Caki2 (cell line): ENCODE measurements at places on chromosomes 2 and 18. TPM values are rescaled to one million over a fixed set of nuclear protein-coding genes. Genes with fewer than 3 reads are reported as not detected.

Gene PHOSPHO2
- 7.5 and 10.8 TPM in 2 replicates for total RNA-seq

Gene CCDC121
- 3.7 and 6.0 TPM in 2 replicates for total RNA-seq

Gene TANC1
- 7.8 and 9.7 TPM in 2 replicates for total RNA-seq

Gene PIEZO2
- 2.8 and 9.4 TPM in 2 replicates for total RNA-seq

Gene IGFBP5
- 0.07 and 0.26 TPM in 2 replicates for total RNA-seq

Gene ACTG2
- not detected in 2 replicates for total RNA-seq

Gene IL36G
- total RNA-seq: not detected in 2 replicates
